ENCODE measurements at places on chromosomes 7 and 10. TPM values are rescaled to one million over a fixed set of nuclear protein-coding genes. Genes with fewer than 3 reads are reported as not detected.

Gene CABCOCO1
- polyA plus RNA-seq = 5.5 TPM

Gene LRIT1
- polyA plus RNA-seq = not detected

Gene GSTO2
- 29.0 TPM for polyA plus RNA-seq

Gene TMEM229A
- 0.19 TPM for polyA plus RNA-seq

Gene GRM3
- polyA plus RNA-seq = 0.33 TPM

Gene AKR1C4
- not detected for polyA plus RNA-seq

DNA sequence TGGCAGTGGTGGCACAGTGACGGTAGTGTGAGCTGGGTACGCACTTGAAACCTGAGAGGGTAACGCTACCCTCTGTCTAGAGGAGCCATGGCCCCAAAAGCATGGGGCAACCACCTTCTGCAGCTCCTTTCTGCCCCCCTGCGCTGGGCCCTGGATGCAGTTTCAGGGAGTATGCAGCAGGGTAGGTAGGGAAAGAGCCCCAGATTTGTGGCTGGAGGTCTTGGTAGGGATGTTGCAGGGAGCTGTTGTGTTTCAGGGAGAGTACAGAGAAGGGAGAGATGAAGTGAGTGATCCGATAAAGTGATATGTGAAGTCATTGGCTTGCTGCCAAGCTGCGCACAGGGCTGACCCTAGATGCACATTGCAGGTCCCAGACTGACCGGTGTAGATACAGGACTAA is 2.7 kb upstream of the PGAM2 start:
- no peak for DNase-seq

- DNase-seq = no peak
Observed at GRCh38 chr10:94125856-94126255, 132.1 kb downstream of the PLCE1 start.

- DNase-seq = peak; percentile 22
Observed at GRCh38 chr10:58856508-58857240, 319.8 kb upstream of the PHYHIPL start.

GRCh38 chr10:122561212-122561611 is 658 bp downstream of the DMBT1 start:
- DNase-seq = no peak

DNA sequence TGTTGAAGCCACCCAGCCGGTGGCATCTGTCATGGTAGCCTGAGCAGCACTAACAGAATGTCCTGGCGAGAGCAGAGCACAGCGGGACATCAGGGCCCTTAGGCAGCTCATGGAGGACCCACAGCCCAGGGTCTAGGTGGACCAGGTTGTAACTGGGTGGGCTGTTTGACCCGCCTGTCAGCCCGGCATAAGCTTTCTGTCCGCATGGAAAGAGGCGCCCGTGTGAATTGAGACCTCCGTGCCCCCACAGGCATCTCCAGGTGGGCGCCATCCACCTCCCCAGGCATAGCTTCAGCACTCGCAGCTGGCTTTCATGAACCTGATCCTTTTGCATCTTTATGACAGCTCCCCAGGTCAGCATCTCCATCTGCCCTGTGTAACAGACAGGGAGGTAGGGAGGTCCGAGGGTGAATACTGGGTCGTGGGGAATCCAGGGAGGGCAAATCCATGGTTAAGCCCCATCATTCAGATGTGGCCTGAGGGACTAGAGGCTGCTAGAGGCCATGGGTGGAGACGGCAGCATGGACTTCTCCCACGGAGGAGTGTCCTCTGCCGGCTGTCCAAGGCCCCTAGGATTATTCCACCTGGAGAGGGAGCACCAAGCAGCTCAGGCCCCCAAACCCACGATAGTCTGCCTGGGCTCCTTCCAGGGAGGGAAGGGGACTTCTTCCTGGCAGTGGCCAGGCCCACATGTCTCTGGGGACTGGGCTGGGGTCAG is 371.6 kb upstream of the MKI67 start:
- no peak for DNase-seq

GRCh38 chr7:77800158-77800557 is 1.6 kb downstream of the PHTF2 start:
- no peak for DNase-seq

GRCh38 chr7:155410431-155410830 is 47.5 kb upstream of the EN2 start:
- no peak for DNase-seq

- DNase-seq = no peak
Observed at GRCh38 chr10:68230268-68230667, 1.6 kb downstream of the ATOH7 start.

DNA sequence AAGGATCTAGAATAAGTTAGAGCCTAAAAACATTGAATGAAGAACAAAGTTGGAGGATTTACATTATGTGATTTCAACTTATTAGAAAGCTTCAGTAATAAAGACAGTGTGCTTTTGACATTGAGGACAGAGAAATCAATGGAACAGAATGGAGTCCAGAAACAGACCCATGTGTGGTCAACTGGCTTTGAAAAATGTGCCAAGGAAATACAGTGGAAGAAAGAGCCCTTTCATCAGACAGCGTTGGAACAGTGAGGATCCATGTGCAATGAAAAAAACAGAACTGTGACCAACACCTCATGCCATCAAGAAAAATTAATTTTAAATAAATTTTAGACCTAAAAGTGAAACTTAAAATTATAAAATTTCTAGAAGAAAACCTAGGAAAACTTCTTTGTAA is 50.6 kb upstream of the LRRC18 start:
- DNase-seq = no peak
